ENCODE measurements at places on chromosomes 13 and 19.
A peak's percentile ranks its signal among the peaks of the same experiment; 100 is the strongest.

DNA sequence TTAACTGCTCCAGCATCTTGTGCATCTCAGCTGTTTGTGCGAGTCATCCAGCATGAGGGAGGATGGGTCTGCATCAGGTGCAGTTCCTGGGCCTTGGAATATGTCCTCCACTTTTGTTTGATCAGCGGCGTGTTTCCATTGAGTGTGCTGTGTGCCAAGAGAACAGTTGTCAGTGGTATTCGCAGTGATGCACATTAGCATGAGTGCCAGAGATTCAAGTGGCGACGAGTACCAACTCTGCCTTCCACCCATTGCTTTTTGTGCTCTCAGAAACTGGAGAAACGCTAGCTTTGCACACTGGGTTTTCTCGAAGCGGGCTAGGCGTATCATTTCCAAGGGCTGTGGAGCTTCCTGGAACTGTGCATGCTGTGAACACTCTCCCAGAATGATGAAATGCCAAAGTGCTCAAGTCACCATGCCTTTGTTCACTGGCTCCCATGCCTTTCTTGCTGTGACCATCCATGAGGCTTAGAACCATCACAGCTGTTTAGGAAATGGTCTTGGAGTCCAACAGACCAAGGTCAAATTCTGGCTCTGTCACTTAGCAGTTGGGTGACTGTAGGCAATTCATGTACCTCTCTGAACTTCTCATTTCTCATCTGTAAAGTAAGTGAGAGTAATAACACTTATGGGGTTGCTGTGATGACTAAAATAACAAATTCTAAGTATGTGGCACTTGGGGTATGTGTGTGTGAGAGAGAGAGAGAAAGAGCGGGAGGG lies 18.4 kb downstream of the LRCH1 start:
- no peak for DNase-seq

GRCh38 chr13:32845952-32846950 lies 170.0 kb upstream of the KL start:
- DNase-seq: no peak

GRCh38 chr19:9161427-9161826 lies 17.4 kb upstream of the OR7D2 start:
- DNase-seq: no peak

- no peak for DNase-seq
Measured at GRCh38 chr19:32869369-32869965, at the start of gene SLC7A9. Gene SLC7A9, minus strand, starts transcription at chr19:32869767. Its CDS starts 1,233 bp downstream, at chr19:32868534.

DNA sequence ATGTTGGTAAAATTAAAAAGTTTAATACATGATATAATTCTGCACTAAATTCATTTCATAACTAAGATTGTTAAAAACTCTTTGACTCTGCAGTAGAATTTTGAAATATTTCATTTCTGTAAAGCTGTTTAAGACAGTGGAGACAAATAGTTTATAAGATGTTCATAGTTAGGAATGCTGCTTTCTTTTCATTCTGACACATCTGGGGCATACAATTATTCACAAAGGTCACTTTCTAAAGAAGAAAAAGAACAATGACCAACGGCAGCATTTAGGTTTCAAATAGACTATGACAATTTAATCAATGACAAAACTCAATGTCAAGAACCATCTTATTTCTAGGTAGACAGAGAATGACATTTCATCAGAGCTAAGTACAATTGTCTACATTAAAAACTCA lies 1422.1 kb downstream of the PCDH9 start:
- DNase-seq: peak; percentile 29

GRCh38 chr19:5903056-5903623 lies 450 bp downstream of the NDUFA11 start:
- DNase-seq: peak; percentile 40

DNA sequence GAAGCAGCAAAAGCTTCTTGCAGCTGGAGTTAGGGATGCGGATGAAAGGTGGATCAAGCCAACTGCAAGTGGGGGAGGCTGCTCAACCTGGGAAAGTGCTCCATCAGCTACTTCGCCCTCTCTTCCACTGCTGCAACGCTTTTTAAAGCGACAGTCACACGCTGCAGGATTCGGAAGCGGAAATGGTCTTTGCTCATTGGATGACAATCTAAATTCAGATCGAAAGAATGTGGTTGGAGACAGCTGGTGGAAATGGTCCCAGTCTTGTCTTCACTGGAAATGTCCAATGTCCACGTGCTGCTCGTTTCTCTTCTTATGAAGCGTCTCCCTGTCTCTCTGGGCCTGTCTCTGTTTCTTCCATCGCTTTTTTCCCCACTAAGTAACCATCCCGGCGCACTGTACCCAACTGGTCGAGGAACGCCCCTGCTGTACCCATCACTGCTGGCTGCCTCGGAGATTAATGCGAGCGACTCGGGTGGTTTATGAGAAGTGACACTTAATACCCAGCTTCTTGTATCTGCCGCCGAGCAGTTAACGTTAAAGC lies 2.1 kb upstream of the FGF9 start:
- DNase-seq: no peak

- DNase-seq: no peak
Measured at GRCh38 chr13:110108348-110109139, 198.4 kb downstream of the COL4A1 start.

- no peak for DNase-seq
Measured at GRCh38 chr19:56705939-56706338, 34.4 kb upstream of the ZNF835 start.

DNA sequence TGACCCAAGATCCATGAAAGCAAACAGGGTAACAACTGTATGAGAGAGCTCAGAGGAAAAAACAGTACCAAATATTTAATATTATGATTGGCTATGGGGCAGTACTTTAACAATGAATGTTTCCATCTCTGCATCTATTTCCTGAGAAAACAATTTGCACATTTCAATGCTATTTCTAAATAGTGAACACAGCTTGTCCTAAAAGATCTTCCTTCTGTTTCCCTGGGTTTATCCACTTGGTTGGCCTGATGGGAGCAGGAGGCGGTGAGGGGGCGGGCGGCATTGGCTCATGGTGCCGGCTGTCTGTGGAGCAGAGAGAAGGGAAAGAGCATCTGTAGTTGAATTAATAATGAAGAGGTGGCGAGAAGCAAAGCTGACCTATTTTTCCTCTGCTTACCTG lies 291.4 kb downstream of the DCLK1 start:
- no peak for DNase-seq

- DNase-seq: no peak
Measured at GRCh38 chr19:29683009-29683408, 17.7 kb downstream of the PLEKHF1 start.

DNA sequence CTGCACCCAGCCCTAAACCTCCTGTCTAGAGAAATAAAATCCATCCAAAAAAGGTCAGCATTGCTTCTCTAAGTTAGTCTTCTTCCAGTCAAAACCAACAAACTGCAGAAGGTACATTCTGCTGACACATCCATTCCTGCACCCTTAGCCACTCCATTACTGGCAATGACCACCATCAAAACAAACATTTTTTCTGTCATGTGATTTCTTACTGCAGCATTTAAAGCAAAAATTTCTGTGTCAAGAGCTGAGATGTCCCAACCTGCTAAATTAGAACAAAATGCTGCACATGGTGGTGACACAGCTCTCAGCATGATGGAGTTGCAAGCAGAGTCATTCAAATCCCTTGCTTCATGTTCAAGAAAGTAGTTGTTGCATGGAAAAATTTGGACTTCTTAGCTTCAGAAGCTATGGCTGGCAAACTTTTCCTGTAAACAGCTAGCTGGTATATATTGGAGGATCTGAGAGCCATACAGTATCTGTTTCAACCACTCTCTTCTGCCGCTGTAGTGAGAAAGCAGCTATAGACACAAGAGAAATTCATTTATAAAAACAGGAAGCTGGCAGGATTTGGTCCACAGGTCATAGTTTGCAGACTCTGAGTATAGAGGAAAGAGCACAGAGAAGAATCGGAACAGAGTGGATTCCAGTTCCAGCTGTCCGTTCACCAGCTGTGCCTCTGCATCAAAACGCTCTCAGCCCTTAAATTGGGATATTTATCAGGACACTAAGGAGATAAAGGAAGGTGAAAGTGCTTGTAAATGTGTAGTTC lies 17.4 kb downstream of the RUBCNL start:
- DNase-seq: no peak

GRCh38 chr13:49418206-49418605 lies 25.7 kb downstream of the CAB39L start:
- DNase-seq: no peak

- no peak for DNase-seq
Measured at GRCh38 chr19:13350072-13350471, 156.2 kb downstream of the CACNA1A start.

- no peak for DNase-seq
Measured at GRCh38 chr13:32748305-32748704, 162.1 kb downstream of the PDS5B start.

GRCh38 chr13:21365574-21365973 lies 93.5 kb downstream of the ZDHHC20 start:
- DNase-seq: no peak

DNA sequence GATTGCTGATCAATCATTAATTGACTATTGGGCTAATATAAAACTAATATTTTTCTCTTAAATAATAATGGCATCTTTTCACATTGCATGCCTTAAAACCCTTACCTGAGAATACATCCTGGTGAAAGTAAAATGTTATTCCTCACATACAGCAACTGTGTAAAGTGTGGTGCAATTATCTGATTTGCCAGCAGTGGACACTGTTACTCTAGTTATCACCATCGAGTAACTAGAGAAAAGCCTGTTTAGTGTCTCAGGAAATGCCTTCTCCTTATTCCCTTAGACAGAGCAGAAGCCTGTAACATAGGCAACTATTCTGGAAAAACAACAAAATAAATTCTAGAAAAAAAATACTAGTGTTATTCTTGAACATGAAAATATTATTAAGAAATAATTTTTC lies 459.8 kb downstream of the FGF14 start:
- DNase-seq: no peak

- DNase-seq: no peak
Measured at GRCh38 chr19:5631567-5632240, 8.8 kb downstream of the SAFB start.

GRCh38 chr19:1279782-1280341 lies 4.5 kb downstream of the FAM174C start:
- peak; percentile 47 for DNase-seq

DNA sequence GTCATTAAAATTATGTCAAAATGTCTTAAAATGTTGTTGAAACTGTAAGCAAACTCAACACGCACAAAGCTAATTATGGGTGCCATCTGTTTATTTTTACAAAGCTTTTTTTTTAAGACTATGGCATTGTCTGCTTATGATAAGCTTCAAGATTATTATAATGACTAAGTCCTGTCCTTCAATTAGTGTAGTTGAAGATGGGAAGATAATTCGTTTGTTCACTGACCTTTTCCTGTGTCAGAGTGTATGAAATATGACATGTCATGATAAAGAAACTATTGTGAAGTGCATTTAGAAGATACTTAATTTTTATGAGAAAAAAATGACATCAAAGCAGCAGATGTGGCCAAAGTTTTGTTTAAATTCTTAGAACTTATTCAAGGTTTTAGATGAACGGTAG lies 211.3 kb downstream of the PCCA start:
- DNase-seq: no peak

- DNase-seq: no peak
Measured at GRCh38 chr13:112569821-112570220, 18.1 kb downstream of the TUBGCP3 start.

- DNase-seq: no peak
Measured at GRCh38 chr19:1001538-1002166, 1.4 kb downstream of the GRIN3B start.

DNA sequence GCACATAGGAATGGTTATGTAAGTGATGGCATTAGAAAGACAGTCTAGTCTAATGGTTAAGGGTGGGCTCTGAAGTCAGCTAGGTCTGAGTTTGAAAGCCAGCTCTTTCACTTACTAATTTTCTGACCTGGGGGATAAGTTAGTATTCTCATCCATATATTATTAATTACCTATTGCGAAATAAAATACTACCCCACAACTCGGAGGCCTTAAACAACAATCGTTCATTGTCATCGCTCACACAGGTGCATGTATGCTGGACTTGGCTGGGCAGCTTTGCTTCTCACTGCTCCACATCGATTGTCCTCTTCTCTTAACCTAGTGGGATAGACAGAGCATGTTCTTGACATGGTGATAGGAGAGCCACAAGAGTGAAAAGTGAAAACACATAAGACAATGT lies 54.7 kb downstream of the TNFSF11 start:
- no peak for DNase-seq

- peak; percentile 7 for DNase-seq
Measured at GRCh38 chr13:23289917-23290357, 109.2 kb downstream of the SGCG start.

DNA sequence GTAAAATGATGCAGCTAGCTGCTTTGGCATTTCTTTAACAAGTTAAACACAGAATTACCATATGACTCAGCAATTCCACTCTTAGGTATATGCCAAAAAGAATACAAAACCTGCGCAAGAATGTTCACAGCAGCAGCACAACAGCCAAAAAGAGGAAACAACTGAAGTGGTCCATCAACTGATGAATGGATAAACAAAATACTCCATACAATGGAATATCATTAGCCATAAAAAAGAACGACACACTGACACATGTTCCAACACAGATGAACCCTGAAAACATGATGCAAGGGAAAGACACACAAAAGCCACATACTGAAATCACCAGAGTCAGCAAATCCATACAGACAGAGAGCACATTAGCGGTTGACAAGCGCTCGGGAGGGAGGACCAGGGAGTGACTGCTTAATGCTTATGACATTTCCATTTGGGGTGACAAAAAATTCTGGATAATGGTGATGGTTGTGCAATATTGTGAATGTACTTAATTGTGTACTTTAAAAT lies 3.0 kb downstream of the PCID2 start:
- DNase-seq: no peak

GRCh38 chr13:50161052-50161451 lies 145.8 kb downstream of the KCNRG start:
- DNase-seq: no peak

- DNase-seq: no peak
Measured at GRCh38 chr19:11612816-11613511, 15.7 kb downstream of the ZNF627 start.

- no peak for DNase-seq
Measured at GRCh38 chr13:102769679-102770078, 3.9 kb downstream of the TEX30 start.

GRCh38 chr19:52679598-52679997 lies 41.4 kb upstream of the ZNF83 start:
- no peak for DNase-seq

DNA sequence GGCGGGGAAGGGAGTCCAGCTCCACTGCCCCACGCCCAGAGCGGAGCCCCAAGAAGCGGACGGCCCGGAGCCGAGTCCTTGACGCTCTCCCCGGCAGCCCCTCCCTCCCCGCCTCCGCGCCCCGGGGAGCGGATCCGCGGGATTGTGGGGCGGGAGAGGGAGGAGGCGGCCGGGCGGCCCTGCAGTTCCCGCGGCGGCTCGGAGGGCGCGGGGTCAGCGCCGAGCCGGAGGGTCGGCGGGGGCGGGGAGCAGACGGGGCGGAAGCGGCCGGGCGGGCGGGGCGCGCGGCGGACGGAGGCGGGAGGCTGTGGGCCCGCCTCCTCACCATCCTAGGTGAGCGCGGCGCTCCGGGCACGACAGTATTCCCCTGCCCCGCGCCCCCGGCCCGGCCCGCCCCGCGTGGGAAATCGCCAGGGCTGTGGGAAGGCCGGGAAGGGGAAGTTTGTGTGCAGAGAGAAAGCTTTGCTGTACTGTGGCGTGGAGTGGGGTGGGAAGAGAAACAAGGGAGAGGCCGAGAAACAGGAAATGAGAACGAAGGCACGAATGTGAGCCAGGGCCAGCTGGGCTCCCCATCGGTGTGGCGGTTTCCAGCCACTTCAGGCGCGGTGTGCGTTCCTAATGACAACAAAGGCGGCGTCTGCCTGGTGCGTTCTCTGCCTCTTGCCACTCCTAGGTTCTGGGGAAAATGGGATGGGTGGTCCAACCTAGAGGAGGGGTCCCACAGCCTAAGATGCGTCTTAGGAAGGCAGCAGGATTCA lies 1.3 kb upstream of the KLF12 start:
- DNase-seq: no peak

GRCh38 chr13:48739386-48739964 lies 85.7 kb downstream of the CYSLTR2 start:
- DNase-seq: no peak
